Psoas muscle (tissue), 8 donors: ENCODE measurements at places on chromosomes 3 and 15. TPM values are rescaled to one million over a fixed set of nuclear protein-coding genes. Genes with fewer than 3 reads are reported as not detected.
A peak's percentile ranks its signal among the peaks of the same experiment; 100 is the strongest.

The SH2D7 gene
- not detected for polyA plus RNA-seq

DNA sequence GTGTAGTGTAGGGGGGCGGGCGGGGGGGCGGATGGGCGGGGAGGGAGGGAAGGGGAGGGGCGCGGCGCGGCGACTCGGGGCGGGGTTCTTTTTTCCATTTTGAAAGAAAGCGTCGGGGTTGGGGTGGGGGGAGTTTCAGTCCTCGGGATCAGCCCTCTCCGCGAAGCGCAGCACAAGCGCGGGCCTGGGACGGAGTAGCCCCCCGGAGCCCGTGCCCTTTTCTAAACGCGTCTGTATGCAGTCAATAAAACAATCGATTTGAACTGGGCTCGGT is 6.1 kb downstream of the ISLR2 start:
- peaks cover 67% of the 10 kb centered on the region for H3K27me3 ChIP-seq
- peak overlapping the region; percentile 23 for H3K27ac ChIP-seq
- DNase-seq: no peak
- no peaks in the 10 kb centered on the region for H3K4me1 ChIP-seq
- peak overlapping the region; percentile 64 for H3K4me3 ChIP-seq

GRCh38 chr3:151265866-151266265 is 12.5 kb downstream of the P2RY14 start:
- H3K27ac ChIP-seq: no peak overlapping the region
- H3K4me1 ChIP-seq: no peaks in the 10 kb centered on the region
- no peak for DNase-seq
- H3K27me3 ChIP-seq: no peaks in the 10 kb centered on the region

DNA sequence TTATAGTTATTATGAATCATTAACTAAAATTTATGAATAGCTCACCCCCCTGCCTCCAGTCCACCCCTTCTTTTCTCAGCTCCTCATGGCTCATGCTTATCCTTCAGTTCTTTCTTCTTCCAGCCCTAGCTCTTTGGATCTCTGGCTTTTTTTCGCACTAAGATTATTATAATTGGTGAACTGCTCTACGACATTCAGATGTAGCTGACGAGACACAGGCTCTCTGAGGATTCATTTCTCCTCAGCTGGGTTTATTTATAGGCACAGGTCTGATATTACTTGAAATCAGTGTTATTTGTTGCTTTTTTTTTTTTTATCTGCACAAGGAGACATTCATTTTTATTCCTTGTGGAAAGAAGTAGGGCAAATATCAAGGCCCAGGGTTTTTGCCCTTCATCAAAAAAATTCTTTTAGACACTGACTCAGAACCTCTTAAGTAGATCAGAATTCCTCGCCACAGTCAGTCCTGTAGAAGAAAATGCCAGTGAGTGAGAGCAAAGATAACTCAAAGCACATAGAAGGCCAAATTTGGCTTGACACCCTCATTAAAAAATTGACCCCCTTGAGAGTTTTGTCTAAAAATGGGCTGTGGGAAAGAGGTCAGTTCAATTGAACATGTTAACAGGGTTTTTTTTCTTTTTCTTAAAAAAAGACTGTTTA is 106.6 kb downstream of the MYH15 start:
- H3K27ac ChIP-seq: no peak overlapping the region
- no peaks in the 10 kb centered on the region for H3K27me3 ChIP-seq
- H3K36me3 ChIP-seq: no peaks in the 10 kb centered on the region
- DNase-seq: no peak

DNA sequence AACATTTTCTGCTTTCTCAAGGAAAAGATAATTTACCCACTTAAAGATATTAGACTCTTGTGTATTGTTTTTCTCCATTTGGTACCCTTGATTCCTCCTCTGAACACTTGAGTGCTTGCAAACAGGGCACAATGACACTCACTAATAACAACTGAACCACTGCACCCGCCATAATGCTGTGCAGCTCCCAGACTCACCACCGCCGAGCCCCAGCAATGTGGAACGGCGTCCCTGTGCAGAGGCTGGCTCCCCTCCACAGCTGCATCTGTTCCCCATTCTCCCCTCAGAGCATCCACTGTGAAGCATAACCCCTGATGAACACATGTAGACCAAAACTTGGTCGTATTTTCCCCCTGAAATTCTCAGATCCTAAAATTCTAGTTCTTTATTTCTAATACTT is 276.2 kb upstream of the PLSCR5 start:
- H3K4me1 ChIP-seq: no peaks in the 10 kb centered on the region
- no peaks in the 10 kb centered on the region for H3K36me3 ChIP-seq
- H3K27ac ChIP-seq: no peak overlapping the region
- no peaks in the 10 kb centered on the region for H3K27me3 ChIP-seq
- H3K4me3 ChIP-seq: no peak overlapping the region
- DNase-seq: no peak

GRCh38 chr15:92553317-92553716 is 102.3 kb downstream of the FAM174B start:
- no peak overlapping the region for H3K27ac ChIP-seq
- no peak for DNase-seq
- H3K36me3 ChIP-seq: no peaks in the 10 kb centered on the region
- H3K4me3 ChIP-seq: no peak overlapping the region

DNA sequence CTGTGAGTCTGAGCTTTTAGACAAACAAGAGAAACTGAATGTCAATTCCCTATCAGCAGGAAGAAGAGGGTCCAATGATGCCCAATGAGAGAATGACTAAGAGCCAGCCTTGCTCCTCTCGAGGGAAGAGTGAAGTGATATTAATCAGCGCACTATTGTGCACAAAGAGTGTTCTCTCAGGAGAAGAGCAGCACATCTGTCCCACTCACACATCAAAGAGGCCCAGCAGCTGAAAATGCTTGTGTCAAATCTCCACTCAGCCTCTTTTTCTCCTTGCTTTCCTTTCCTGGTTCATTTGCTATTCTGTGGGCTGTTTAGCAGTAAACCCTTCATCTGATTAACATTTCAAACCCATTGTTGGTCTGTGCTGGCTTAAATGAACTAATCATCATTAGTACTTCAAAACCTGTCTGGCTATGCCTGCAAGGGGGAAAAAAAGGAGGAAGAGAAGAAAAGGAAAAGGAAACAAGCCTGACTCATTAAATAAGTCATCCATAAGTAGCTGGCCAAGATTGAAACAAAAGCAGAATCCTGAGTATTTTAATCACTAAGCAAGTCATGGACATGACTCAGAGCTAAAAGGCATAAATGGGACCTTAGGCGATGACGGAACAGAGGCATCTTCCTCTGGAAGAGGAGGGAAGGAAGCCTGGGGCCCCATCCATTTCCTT is 912.7 kb downstream of the TUSC7 start:
- H3K4me3 ChIP-seq: no peak overlapping the region
- DNase-seq: no peak
- H3K4me1 ChIP-seq: no peaks in the 10 kb centered on the region
- no peaks in the 10 kb centered on the region for H3K27me3 ChIP-seq

DNA sequence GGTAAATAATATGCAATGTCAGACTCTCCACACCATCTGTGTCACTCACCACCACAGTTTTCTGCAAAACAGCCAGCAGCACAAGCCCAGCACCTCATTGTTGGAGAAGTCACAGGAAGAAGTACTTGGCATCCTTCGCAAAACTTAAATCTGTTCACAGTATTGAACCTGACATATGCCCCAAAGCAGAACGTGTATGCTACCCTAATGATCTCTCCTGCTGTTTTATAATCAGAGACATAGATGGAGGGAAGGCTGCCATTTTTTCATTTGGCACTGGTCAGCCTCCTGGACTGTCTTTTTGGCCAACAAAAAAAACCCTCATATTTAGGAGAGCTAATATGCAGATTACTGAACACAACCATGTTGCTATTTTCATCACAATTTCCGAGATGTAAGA is 1272.9 kb downstream of the ROBO1 start:
- no peak overlapping the region for H3K4me3 ChIP-seq
- no peak overlapping the region for H3K27ac ChIP-seq
- no peaks in the 10 kb centered on the region for H3K27me3 ChIP-seq
- H3K4me1 ChIP-seq: no peaks in the 10 kb centered on the region

DNA sequence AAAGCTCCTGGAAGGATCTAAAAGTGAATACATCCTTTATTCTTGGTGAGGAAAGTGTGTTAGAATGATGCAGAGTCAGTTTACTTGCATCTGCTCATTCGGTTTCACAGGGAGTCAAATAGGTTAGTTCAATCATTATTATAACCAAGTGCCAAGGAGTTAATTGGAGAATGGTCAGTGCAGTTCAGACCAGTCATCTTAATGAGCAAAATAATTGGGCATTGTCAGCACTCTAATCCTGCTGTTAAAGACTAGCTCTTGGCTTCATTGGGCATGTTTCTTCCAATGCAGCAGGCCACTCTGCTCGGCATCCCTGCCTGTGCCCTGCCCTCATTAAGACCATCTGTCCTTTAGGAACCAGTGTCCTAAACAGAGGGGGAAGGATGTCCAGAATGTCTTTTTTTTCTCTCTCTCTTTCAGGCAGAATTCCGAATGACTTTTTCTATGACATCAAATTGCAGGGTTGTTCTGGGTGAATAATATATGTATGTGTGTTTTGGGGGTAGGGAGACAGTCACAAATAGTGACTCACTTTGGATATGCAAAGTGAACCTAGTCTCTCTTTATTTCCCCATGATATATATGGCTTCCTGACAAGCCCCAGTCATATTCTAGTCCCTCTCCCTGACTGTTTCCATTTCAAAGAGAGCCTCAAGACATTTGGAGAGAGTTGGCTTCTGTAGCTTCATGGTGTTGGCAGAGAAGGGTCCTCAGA is 205.4 kb upstream of the TRIM42 start:
- no peaks in the 10 kb centered on the region for H3K27me3 ChIP-seq
- H3K4me3 ChIP-seq: no peak overlapping the region
- no peaks in the 10 kb centered on the region for H3K36me3 ChIP-seq
- H3K4me1 ChIP-seq: no peaks in the 10 kb centered on the region
- no peak for DNase-seq

DNA sequence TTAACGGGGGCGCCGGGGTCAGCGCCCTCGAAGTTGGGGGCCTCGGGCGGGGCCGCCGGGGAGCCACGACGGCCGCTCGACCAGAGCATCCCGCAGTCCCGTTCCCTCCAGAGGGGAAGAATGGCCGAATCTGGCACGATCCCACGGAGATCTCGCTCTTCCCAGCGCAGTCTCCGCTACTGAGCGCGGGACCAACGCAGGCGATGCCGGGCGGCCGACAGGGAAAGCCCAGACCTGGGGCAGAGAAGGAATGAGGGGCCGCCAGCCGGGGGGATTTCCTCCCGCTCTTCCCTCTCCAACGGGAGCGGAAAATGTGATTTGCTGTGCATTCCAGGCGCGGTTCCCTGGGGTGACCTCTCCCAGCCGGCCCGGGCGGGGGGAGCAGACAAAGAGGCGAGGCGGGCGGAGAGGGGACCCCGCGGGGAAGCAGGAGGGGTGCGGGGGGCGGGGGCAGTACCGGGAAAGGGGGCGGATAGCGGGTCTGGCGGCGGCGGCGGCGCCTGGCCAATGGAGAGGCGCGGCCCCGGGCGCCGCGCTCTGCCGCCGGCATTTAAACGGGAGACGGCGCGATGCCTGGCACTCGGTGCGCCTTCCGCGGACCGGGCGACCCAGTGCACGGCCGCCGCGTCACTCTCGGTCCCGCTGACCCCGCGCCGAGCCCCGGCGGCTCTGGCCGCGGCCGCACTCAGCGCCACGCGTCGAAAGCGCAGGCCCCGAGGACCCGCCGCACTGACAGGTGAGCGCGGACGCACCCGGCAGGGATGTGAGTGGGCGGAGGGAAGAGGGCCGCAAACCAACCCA is at the start of gene GREM1:
Gene GREM1 (plus strand): TSS at position 579 of the 801 bp plus-strand sequence. CDS start 12,687 bp downstream, outside the sequence.
- H3K4me1 ChIP-seq: peaks cover 4% of the 10 kb centered on the region
- peak; percentile 15 for DNase-seq
- H3K27me3 ChIP-seq: peaks cover 8% of the 10 kb centered on the region
- H3K27ac ChIP-seq: no peak within 1 kb of the TSS

- H3K27me3 ChIP-seq: no peaks in the 10 kb centered on the region
- no peak overlapping the region for H3K27ac ChIP-seq
- no peak for DNase-seq
- H3K4me1 ChIP-seq: peaks cover 18% of the 10 kb centered on the region
These were observed 5.3 kb downstream of the PDIA5 start for GRCh38 chr3:123072152-123072551.
